ENCODE measurements at places on chromosomes 7 and 10.

GRCh38 chr10:50501924-50502452, 121.8 kb downstream of the SGMS1 start:
- no peak for DNase-seq

- DNase-seq = no peak
These were observed 2.2 kb upstream of the AUTS2 start for GRCh38 chr7:69596056-69596455.

DNA sequence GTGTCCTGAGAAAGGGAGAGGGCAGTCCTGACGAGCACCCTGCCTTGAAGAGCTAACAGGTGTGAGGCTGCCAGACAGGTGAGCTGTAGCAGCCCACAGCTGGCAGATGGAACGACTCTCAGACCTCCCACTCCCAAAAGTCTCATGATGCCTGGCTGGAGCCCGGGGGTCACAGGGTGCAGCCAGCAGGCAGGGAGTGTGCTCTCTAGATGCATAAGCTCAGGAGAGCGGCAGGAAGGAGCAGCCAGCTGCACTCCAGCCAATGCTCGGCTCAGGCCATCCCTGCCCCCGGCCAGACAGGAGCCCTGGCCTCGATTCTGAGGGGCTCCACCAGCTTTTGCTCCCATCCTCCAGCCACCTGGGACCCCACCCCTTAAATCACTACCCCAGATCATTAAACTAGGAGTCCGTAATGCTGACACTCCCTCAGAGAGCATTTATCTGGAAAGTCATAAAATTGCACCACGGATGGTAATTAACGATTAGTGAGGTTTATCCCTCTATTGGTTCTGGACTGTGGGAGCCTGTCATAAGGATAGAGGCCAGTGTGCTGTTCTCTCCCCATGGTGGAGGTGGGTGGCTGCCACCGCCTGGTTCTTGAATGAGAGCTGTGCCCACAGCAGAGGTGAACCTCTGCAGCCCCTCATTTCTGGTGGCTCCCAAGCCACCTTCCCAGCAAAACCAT, 63.5 kb upstream of the ZMIZ1 start:
- DNase-seq = no peak

DNA sequence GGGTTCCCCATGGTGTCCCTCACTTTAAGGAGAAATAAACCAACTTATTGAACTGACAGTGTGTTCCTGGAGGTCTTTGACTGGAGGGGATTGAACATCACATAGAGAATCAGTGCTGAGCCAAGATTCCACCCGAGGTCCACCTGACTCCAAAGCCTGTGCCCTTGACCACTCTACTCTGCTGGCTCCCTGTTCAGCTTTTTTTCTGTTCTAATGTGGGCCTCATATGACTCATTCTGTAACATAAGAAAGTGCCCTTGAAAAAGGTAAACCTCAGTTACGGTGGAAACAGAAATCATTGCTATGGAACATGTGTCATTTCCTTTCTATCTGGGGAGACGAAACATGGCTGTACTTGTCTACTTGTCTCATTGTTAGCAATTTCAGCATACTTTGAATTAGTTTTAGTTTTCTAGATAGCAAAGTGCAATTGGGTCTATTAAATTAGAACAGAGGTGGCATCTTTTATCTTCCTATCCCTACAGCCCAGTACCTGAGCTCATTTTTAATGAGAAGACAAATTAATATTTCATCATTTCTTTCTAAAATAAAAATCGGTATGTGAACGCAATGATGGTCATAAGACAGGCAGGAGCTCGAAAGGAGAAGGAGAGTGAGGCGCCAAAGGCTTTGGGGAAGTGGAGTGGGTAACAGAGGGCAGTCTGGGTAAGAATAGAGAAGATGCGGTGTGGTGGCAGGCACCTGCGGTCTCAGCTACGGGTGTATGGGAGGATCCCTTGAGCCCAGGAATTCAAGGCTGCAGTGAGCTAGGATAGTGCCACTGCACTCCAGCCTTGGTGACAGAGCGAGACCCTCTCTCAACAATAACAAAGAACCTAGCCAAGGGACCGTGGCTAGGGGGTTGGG, 1.5 kb downstream of the GSDME start:
- DNase-seq = peak; percentile 12

DNA sequence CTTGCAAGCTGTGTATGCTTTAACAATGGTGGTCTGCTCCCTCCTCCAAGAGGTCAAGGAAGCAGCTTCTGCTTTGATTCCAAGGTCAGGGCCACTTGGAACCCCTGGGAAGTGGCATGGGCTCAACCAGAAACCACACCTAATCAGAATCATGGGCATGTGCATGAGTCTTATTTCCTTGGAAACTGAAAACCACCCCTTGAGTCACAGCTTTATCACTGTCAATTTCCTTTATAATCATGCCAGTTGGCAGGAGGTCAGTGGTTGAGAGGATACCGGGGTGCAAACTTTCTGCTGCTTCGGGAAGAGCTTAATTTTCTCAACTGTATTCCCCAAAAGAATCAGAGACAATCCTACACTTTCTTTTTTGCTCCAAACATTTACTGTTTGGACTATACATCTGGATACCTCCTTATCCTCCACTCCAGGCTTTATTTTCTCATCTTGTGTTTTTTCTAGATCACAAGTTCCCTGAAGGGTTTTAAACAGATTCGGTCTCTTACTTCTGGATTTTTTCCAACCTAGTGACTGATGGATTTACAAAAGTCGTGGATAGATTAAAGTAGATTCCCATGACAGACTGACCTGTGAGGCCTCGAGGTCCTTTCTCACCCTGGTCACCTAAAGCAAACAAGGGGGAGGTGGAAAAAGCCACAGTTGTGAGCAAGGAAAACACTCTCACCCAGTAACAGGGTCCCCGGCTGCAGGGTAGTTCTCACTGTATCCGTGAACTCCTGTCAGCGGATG, 36.0 kb downstream of the COL17A1 start:
- DNase-seq = no peak

GRCh38 chr7:132877573-132877972, 204.3 kb downstream of the CHCHD3 start:
- no peak for DNase-seq

- no peak for DNase-seq
These were observed 57.0 kb upstream of the PRKCQ start for GRCh38 chr10:6637053-6637452.

DNA sequence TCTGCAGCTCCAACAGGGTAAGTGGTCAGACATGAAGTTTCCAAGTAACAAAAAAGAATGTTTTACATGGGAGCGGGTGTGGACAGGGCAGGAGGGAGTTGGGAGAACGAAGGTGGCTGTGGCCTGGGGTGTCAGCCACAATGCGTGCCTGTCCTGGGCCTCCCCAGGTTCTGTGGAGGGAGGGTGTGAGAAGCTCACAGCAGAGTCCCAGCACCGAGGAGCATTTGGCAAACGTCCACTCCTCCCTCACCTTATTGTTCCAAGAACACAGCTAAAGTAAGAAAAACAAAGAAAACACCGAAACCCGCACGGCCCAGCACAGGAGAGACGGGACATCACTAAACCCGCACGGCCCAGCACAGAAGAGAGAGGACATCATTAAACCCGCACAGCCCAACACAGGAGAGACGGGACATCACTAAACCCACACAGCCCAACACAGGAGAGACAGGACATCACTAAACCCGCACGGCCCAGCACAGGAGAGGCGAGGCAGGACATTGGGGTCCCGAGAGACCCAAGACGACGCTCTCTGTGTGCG, 226.4 kb downstream of the MAD1L1 start:
- no peak for DNase-seq

DNA sequence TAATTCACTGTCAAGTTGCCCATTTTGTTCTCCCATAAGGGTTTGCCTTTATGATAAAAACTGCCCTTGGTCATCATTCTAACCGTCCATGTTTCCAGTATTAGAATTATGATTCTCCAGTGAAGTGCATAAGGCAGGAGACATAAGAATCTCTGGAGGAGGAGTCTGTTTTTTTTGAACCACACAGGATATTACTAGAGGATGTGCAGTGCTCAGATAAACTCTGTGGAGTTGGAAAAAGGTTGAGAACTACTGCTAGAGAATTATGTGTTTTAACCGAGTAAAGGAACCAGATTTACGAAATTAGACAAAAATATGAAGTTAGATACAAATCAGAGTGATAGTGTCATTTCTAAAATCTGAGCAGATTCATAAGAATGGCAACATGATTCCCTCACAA, 40.5 kb downstream of the MDFIC start:
- DNase-seq = no peak

All from naive thymus-derived CD4-positive, alpha-beta T cell (primary cell).